ENCODE measurements at places on chromosomes 1 and 21. TPM values are rescaled to one million over a fixed set of nuclear protein-coding genes. Genes with fewer than 3 reads are reported as not detected.

CELA2B gene
- not detected for total RNA-seq

SLC35F3 gene
- total RNA-seq = not detected

DNA sequence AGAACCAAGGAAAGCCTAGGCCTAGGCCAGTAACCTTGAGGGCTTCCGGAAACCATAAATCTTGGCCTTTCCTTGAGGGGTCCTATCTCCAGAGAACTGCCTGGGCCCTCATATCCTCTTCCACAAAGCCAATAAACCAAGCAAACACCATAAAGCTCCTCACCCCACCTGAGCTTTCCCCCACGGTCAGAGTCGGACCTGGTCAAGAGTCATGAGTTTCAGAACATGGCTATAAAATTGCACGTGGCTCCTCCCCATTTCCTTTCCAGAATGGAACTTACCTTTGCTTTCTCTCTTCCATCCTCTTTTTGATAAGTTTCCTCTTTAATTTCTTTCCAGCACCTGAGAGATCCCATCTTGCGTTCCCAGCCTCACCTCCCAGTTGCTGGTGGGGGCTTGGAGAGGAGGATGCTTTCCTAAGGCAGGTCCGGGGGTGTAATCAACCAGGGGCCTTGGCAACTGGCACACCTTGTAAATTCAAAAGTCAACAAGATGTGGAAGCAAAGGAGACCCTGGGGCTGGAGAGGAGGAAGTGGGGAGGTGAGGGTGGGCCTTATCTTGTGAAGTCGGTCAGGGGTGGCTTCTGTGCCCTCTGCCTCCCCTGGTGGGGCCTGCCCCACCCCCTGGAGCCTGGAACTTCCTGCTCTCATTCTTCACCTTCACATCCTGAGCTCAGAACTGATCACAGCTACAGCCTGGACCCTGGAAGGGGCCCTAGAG lies 259.9 kb downstream of the FOXD2 start:
- DNase-seq = no peak

GRCh38 chr21:39088831-39089380 lies 94.3 kb downstream of the PSMG1 start:
- peak; percentile 4 for DNase-seq

- peak; percentile 11 for DNase-seq
These were observed 62.3 kb upstream of the SLC25A33 start for GRCh38 chr1:9476790-9477463.

DNA sequence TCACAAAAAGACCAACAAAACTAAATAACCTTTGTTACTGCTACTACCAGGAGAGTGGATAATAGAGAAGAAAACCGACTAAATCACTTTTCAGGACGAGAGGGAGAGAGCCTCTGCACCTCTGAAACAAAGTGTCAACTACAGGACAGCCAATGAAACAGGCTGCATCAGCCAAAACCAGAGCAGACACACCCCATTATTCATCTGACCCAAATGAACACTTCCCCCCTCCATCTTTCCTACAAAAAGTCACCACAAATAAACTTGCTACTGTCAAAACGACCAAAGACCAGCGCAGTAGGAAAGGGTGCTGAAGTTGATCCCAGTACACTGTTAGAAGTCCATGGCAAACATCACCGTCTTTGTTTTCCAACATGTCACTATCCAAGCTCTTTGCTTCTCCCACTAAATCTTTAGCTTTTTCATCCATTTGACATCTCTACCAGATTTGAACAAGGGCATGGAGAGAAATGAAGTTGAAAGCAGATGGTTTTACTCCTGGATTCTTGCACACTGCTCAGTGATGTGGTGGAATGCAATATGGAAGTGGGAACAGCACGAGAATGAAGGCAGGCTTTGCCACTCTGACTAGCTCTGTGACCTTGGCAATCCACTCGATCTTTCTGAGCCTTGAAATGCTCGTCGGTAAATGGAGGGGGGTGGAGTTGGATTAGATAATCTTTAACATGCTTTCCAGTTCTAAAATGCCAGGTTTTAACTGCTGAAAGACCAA lies 20.5 kb downstream of the DSTYK start:
- no peak for DNase-seq

DNA sequence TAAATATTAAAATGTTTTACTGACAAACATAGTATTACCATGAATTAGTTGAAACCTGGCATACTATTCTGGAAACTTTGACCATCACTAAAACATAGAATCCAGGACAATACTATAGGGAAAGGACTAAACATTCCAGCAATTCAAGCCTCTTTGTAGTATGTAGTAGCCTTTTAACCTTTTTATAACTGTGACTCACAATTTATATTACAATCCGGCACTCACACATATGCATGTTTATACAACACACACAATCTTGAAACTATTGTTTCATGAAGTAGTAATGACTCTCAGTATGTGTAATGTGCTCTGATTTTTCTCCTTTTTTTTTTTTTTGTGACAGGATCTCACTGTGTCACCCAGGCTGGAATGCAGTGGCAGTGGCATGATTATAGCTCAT lies 64.3 kb downstream of the ANKRD13C start:
- peak; percentile 6 for DNase-seq

FGR gene
- not detected for total RNA-seq

GRCh38 chr1:179554427-179554826 lies 21.3 kb downstream of the NPHS2 start:
- no peak for DNase-seq

DNA sequence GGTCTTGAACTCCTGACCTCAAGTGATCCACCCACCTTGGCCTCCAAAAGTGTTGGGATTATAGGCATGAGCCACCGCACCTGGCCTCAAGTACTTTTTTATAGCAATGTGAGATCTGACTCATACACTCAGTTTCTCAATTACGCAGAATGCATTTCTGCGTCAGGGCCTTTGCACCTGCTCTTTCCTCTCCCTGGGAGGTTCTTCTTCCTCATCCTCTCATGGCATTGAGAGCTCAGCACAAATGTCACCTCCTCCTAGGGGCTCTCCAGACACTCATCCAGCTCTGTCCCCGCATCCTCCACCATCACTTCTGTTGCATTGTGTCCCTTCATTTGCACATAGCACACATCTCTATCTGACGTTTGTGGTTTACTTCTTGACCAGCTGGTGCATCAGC lies 418.8 kb downstream of the PTPRU start:
- DNase-seq = no peak

- DNase-seq = no peak
These were observed 862.8 kb downstream of the KCNT2 start for GRCh38 chr1:195745189-195746010.

GRCh38 chr1:111875640-111876039 lies 113.8 kb downstream of the KCND3 start:
- DNase-seq = no peak

ODR4 gene
- total RNA-seq = 17.6 TPM

- no peak for DNase-seq
These were observed 5.8 kb downstream of the PLCH2 start for GRCh38 chr1:2481885-2482284.

DNA sequence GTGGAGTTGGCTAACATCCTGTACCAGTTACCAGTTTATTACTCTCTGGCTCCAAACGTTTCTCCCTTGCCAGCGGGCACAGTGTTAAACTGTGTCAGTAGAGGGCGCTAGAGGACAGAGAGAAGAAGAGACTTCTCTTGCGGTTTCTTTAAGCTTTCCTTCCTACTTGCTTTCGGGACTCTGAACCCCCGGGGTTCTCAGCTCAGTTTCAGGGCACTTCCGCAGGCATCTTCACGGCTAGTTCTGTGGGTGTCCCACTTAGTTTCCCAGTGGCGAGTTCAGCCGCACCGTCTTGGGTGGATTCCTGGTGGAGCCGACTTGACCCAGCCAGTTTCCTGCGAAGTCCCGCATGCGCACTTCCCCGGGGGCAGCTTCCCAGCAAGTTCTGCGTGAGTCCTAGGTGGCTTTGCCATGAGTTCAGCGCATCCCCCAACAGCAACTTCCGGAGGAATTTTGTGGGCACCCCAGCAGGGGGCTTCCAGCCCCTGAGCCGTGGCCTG lies 37.9 kb upstream of the BTG2 start:
- peak; percentile 92 for DNase-seq

GRCh38 chr1:222697826-222698225 lies 14.5 kb downstream of the AIDA start:
- DNase-seq = peak; percentile 11

GRCh38 chr1:226643611-226644540 lies 95.2 kb downstream of the ITPKB start:
- DNase-seq = no peak

SPRTN gene
- 17.6 TPM for total RNA-seq

GRCh38 chr21:42001781-42002180 lies 8.4 kb downstream of the ZBTB21 start:
- DNase-seq = no peak

CLCNKA gene
- total RNA-seq = not detected

GRCh38 chr21:34552360-34553098 lies 40.5 kb upstream of the KCNE1 start:
- peak; percentile 35 for DNase-seq

CRP gene
- total RNA-seq = not detected

GBP4 gene
- not detected for total RNA-seq

GRCh38 chr21:45469273-45470086 lies 64.5 kb downstream of the COL18A1 start:
- DNase-seq = no peak

DNA sequence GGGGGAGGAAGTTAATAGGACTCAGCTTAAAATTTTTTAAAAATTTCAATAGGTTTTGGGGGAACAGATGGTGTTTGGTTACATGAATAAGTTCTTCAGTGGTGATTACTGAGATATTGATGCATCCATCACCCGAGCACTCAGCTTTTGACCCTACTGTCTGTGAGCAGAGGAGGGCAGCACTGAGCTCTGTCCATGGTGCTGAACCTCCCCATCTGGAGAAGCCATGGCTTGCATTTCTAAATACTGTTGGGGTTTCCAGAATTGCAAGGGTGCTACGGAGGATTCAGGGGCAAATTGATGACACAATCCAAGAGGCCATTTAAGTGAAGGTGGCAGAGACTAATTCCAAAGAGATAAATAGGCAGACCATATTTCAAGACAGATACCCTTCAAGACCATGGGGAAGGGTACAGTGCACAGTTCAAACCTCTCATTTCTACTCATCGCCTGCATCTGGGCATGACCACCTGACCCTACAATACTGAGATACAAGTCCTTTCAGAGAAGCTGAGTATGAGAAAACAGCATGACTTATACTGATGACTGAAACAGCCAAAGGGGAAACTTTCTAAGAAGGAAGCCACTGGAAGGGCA lies 17.2 kb downstream of the SYT2 start:
- DNase-seq = peak; percentile 63

GRCh38 chr1:22628698-22629444 lies 7.6 kb upstream of the C1QA start:
- DNase-seq = no peak

Data from LHCN-M2 (cell line).